ENCODE measurements at places on chromosomes 6 and 20.

- DNase-seq: no peak
Measured at GRCh38 chr20:32709632-32710121, 33.6 kb downstream of the COMMD7 start.

- DNase-seq: no peak
Measured at GRCh38 chr6:42237857-42238256, 20.2 kb upstream of the MRPS10 start.

- DNase-seq: no peak
Measured at GRCh38 chr20:63499338-63499969, 571 bp upstream of the EEF1A2 start.

DNA sequence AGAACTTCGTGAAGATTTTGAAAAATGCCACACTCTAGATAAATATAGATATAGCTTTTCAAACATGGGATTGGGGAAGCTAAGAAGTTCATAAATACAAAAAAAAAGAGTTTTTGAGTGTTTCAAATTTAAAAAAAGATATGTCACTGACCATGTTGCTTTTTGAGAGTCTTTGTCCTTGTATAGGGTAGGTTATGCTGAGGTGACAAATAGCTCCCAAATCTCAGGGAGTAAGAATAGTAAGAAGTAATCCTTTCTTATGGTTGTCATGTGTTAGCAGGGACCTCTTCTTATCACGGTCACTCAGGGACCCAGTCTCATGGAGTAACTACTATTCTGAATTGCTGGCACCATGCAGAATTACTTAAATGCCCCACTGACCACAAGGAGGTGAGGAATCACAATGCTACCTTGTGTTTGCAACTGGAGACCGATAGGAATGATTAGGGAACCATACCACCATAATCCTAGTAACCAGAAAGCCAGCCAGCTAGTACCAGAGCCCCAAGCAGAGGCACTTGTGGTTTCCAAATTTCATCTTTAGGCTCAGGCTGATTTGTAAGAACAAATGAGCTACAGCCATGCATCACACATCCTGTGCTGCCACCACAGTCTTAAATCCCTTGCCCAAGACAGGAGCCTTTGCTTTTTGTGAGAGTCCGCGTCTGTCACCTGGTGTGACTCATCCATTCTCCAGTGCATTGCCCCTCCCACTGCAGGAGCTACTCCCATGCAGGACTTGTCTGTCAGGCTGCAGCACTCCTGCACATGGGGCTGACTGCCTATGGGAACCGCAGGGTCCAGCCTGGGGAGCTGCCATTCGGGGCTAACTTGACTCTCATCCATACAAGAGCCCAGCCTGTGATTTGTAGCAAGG is 42.4 kb upstream of the ADGRF4 start:
- DNase-seq: no peak

- no peak for DNase-seq
Measured at GRCh38 chr6:147949981-147950622, 392.5 kb upstream of the SASH1 start.

DNA sequence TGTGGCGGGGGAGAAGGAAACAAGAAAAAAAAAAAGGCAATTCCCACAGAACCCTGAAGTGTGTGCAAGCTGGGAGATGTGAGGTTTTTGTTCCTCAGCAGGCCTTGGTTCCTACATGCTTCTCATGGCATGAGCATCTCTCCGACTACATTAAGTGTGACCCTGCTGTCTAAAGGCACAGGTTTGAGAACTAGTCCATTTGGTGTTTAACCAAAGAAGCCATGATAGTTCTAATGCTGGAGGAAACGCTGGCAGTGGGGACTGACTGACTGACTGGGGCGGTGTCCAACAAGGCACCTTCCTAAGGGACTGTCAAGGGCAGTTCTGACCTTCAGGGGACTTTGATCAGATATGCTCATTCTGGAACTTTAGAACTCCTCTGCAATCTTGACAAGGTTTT is 3.8 kb downstream of the TXNDC5 start:
- DNase-seq: no peak

DNA sequence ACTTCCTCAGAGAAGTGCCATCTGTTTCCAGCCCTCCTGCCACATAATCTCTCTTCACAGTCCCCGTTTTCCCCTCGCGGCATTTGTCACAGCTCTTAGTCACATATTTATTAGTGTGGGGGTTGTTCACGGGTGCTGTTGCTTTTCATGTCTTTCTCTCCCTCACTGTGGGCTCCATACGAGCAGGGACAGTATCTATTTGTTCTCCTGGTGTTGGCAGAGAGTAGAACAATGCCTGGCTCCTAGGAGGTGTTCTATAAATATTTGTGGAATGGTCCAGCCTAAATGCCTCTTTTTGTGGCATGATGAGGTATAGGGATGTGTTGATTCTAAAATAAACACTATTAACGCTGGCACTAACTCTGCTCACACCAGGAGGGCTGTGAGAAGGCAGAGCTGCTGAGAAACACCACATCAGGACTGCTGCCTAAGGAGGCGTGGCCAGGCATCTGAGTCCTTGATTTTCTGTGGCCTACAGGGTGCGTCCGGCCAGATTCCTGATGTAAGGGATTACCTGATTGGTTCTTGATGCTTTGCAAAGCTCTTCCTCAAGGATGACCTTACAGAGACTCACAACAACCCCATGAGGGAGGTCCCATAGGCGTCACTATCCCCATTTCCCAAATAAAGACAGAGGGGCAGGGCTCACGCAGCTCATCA is 219.8 kb upstream of the ARID1B start:
- no peak for DNase-seq

DNA sequence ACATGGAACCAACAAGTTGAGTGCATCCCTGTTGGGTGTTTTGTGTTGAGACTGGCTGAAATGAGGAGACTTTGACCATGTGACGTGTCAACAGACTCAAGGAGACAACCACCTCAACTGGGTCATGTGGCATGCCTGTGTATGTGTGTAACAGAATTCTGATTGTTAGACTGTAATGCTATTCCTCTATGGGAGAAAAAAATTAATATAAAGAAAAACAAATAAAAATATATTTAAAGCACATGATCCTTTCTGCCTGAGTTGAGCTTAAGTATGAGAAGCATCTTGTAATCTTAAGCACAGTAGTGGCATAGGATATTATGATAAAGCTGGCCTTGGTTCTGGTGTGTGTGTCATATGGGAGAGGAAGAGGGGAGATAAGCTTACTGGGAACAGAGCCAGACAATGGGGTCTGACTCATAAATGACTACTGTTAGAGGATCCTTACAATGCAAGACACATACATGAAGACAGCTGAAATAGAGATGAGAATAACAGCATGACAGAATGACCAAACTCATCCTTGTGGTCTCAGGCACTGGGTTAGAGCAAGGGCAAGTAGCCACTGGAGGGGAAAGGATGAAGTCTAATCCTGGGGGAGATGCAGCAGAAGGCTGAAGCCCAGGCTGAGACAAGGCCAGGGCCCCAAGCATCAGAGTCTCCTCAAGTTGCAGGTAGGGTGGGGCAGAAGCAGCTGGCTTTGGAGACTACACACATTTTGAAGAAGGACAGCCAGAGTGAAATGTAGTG is 9.2 kb downstream of the TP53INP2 start:
- DNase-seq: no peak

GRCh38 chr20:59316911-59317731 is 16.7 kb downstream of the EDN3 start:
- DNase-seq: no peak

- DNase-seq: no peak
Measured at GRCh38 chr6:144148886-144149285, 1.4 kb upstream of the STX11 start.

- DNase-seq: no peak
Measured at GRCh38 chr6:148440877-148441453, 98.3 kb downstream of the SASH1 start.

- no peak for DNase-seq
Measured at GRCh38 chr20:22795871-22796270, 211.5 kb upstream of the FOXA2 start.

- DNase-seq: no peak
Measured at GRCh38 chr20:3407771-3408637, 535 bp upstream of the DNAAF9 start.

All from cerebellar nuclear complex (tissue), 1 donor.